ENCODE measurements at places on chromosomes 7 and 10.
A peak's percentile ranks its signal among the peaks of the same experiment; 100 is the strongest.

DNA sequence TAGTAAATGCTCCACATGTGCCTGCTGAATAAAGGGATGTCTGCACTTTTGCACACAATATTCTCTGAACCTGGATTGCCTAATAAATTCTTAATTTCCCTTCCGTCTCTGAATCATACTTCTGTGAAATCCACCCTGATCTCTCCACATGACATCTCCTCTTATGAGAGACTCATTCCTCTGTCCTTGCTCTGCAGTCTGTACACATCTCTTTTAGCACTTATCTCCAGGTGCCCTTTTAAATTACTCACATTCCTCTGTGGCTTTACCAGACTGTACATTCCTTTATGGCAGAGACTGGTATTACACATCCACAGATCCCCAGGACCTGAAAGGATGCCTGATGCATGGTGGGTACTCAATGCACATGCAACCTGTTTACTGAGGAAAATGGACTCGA lies 527.6 kb downstream of the PHTF2 start:
- DNase-seq = no peak

- no peak for DNase-seq
Observed at GRCh38 chr7:42039921-42040320, 197.1 kb downstream of the GLI3 start.

GRCh38 chr7:82012453-82012852 lies 242.6 kb upstream of the HGF start:
- no peak for DNase-seq

- DNase-seq = no peak
Observed at GRCh38 chr10:48879451-48879850, 60.2 kb downstream of the LRRC18 start.

- DNase-seq = no peak
Observed at GRCh38 chr10:128759174-128759573, 633.0 kb upstream of the MKI67 start.

GRCh38 chr10:43857206-43857930 lies 208.7 kb upstream of the ZNF32 start:
- no peak for DNase-seq

DNA sequence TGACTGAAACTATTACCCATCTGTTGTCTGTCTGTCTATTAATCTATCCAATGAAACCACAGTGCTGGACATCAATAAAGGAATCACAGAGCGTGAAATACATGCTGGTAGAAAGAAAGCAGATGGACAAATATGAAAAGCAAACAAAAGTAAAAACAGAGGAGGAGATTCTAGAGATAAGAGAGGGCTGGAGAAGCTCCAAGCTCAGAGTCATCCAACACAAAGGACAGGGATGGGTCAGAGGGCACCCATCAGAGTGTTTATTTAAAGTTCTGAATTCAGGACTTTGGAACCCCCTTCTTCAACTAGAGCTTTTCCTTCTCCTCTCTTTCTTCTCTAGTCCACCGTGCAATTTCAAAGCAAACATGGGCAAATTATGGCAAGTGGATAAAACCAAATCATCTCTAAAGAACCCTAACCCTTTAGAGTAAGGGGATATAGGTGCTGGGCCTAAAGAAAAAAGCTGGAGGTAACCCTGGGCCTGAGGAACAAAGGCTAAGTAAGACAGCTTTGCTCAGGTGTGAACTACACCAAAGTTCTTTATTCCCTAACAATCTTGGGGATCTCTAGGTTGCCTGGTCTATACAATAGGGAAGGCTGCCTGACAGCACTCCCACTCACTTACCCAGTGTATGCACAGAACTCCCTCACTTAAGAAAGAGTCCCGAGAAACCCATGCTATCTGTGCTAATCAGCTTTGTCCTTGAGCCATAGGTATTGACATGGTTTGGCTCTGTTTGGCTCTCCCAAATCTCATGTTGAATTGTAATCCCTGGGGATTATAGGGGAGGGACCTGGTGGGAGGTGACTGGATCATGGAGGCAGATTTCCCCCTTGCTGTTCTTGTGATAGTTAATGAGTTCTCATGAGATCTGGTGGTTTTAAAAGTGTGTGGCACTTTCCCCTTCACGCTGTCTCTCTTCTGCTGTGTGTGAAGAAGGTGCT lies 97.0 kb downstream of the BAMBI start:
- DNase-seq = no peak

- DNase-seq = no peak
Observed at GRCh38 chr7:157339777-157340677, 3.2 kb downstream of the DNAJB6 start.

GRCh38 chr10:124590216-124591122 lies 128.8 kb downstream of the LHPP start:
- no peak for DNase-seq

- peak; percentile 38 for DNase-seq
Observed at GRCh38 chr7:99030951-99031350, 113.0 kb downstream of the SMURF1 start.

DNA sequence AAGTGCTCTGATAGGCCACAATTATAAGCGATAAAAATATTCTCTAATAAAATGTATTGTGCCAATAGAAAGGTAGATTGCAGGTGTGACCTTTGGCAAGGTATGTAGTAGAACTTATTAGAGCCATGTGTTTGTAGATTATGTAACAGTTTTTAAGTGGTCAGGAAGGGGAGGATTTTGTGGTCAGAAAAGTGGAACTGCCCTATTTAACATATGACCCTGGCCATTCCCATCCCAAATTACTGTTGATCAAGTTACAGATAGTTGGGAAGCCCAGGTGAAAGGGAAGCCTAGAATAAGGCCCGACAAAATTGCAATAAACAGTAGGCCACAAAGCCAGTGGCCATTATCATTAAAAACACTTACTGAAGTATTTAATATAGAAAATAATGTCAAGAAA lies 89.2 kb downstream of the SPAG6 start:
- no peak for DNase-seq

- DNase-seq = no peak
Observed at GRCh38 chr10:94889123-94889522, 49.3 kb upstream of the CYP2C9 start.

GRCh38 chr7:123282181-123282580 lies 82.4 kb upstream of the SLC13A1 start:
- DNase-seq = no peak

GRCh38 chr7:44498230-44498954 lies 7.9 kb upstream of the NUDCD3 start:
- no peak for DNase-seq

- DNase-seq = no peak
Observed at GRCh38 chr10:28558923-28559508, 26.1 kb downstream of the WAC start.

GRCh38 chr7:140489026-140489359 lies 9.7 kb upstream of the MKRN1 start:
- no peak for DNase-seq

DNA sequence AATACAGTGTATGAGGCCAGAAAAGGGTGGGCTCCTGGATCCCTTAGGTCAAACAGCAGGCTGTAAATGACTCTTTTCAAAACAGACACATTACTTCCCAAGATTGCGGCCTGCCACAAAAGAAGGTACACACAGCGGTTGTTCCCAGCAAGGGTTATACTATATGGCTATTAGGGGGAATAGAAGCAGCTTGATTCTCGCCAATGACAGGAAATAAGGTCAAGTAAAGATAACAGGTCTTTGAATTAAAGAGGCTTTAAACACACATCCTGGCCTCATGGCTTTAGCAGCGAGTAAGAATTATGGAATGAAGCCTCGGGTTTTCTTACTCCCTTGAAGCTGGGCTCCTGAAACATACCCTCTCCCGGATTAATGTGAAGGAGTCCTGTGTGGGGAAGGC lies 58.3 kb downstream of the CYP26A1 start:
- DNase-seq = no peak

DNA sequence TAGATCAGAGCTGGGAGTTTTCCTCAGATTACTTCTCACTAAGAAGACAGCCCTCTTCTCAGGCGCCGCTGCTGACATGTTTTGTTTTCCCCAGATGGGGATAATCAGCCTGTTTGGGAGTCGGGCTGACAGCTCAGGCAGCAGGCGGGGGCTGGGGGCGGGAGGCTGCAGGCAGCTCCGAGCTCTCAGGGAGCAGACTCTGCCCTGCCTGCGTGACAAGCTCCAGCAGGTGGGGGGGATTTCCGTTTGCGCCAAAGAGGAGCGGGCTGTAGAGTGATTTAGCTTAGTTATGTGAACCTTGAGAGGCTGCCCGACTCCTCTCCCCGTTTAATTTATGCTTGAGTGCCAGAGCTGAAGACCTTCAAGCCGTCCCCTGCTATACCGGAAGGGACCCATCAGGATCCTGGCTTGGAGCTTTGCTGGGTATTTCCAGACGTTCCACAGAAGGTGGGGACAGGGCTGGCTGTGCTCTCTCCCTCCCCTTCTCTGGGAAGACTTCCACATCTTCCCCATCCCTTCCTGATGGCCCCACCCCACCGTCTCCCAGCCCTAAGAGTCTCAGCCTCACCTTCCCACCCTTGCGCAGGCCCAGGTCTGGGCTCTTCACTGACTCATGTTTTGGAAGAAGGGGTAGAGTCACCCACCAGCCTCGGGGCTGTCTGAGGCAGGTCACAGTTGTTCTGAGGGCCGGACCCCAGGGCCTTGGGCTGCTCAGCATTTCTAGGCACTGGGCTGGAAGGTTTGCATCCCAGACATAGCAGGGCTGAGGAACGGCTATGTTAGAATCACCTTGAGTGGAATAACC lies 24.7 kb upstream of the ADCYAP1R1 start:
- peak; percentile 13 for DNase-seq

DNA sequence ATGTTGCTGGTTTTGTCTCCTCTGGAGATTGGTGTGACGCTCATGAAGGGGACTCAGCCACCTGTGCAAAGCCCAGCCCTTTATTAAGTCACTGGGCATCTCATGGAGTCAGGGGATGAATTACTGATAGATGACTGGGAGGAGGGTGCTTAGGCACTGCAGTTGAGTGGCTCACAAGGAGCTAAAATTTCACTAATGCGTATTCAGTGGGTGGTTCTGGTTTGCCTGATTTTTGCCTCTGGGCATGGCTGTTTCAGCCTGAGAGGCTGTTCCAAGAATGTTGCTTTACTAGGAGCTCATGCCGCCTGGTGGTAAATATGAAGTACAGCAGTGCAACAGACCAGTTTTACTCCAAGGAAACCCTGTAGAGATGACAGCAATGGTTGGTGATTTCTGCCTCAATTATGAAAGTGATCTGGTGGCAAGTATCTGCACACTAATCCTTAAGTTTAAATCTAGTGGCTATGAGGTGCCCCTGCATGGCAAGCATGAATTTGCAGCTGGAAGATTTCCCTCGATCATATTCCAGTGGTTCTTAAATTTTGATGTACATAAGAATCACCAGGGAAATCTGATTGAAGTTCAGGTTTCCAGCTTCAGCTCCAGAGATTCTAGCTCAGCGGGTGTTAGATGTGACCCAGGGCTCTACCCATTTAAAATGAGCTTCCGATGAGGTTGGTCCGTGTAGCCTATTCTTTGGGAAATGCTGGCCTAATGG lies 19.9 kb downstream of the ACTA2 start:
- no peak for DNase-seq

DNA sequence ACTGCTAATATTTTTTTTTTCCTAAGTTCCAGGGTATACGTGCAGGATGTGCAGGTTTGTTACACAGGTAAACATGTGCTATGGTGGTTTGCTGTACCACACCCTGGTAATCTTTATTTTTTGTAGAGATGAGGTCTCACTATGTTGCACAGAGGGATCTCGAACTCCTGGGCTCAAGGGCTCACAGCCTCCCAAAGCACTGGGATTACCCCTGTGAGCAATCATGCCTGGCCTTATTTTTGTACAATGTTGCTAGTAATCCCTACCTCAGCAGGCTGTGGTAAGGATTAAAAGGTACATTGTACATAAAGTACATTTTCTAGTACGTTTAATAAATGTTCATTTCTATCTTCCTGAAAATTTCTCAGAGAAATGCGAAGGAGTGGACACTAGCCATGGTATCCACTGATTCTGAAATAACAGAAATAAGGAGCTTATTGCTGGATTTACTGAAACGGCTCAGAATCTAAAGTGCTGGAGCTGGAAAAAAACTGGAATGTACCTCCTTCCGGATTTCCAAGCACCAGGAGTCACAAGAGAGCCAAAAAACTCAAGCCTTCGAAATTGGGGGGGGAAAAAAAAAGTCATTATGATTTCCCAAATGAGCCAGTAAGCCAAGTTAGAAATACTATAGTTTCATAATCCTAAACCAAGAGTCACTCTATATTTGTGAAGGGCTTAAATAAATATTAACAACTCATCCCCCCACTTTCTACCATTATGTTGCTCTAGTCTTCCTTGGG lies 69.6 kb downstream of the NT5C2 start:
- no peak for DNase-seq

DNA sequence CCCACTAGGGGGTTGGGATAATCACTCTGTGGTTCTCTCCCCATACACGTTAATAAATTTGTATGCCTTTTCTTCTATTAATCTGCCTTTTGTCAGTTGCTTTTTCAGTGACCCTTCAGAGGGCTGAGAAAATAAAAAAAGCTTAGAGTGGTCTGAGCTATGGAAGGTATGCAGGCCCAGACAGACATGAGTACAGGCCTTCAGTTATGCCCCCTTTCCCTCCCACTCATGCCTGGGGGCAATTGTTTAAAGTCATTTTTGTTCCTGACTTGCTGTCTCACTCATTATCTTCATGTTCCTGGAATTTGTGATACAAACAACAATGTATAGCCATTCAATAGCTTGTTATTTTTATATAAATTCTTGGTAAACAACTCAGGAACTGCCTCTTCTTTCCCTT lies 170.8 kb downstream of the AKR1D1 start:
- DNase-seq = no peak

- DNase-seq = no peak
Observed at GRCh38 chr10:29957907-29958331, 101.5 kb downstream of the JCAD start.

Measured in hypothalamus (tissue), 51 donors.